ENCODE measurements at places on chromosomes 13 and 19.

GRCh38 chr13:102309110-102309509 is 92.7 kb downstream of the FGF14 start:
- DNase-seq: no peak

- no peak for DNase-seq
Measured at GRCh38 chr13:109233293-109233692, 553.1 kb downstream of the IRS2 start.

- DNase-seq: no peak
Measured at GRCh38 chr19:2289714-2290435, 7.9 kb upstream of the PEAK3 start.

DNA sequence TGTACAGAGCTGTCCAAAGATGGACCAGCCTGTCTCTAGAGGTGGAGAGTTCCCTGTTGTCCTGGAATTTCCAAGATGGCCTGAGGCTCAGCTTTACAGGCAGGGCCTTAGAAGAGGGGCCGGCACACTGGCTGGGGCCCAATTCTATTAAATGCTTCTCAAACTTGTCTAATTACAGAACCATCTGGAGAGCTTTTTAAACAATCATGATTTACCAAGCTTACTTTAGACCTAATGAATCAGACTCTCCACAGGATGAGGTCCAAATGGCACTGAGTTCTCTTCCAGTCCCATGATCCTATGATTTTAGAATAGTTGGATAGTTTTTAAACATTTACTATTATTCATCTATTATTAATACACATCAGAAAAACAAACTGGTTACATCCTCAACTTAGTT is 123.5 kb downstream of the DNAJC3 start:
- no peak for DNase-seq

DNA sequence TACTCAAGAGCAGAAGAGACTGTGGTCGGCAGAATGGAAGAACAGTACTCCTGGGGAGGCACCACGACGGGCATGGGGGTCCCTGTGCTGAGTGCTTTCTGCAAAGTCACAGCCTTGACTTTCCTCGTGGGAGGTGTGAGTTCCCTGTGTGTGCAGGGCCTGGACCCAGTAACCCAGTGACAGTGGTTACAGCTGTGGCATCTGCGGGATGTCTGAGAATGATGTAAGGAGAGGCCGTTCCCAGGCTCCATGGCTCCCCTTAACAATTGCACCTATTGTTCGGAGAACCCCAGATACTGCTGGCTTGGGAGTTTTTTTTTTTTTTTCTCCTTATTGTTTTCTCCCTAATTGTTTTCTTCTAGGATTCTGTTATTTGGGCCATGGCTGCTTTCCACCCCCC is 5.1 kb upstream of the NANOS2 start:
- DNase-seq: no peak
